ENCODE measurements at places on chromosomes 16 and 17.

DNA sequence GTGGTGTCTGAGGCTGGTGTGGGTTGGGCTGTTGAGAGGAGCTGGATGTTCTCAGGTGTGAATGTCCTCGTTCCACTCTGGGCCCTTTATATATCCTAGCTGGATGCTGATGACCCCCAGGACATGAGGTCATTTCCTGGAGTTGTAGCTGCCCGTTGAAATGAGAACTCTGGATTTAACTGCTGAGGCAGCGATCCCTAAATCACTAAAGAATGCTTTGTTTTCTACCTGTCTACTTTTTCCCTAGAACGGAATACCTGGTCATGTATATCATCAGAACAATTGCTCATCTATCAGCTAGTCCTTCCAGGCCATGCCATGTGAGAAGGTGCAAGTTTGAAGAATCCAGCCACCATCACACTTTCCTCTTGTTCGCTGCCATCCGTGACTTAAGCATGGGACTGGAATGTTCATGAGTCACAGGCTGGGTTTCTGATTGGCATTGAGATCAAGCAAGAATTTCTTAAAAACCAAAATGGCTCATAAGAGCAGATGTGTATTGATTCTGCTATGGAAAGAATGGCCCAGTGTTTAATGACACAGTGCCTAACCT is at the start of gene KRTAP2-3:
KRTAP2-3 (minus strand) TSS at position 63 of the 553 bp plus-strand sequence. CDS start 64 bp downstream, outside the sequence.
- DNase-seq, result no peak

DNA sequence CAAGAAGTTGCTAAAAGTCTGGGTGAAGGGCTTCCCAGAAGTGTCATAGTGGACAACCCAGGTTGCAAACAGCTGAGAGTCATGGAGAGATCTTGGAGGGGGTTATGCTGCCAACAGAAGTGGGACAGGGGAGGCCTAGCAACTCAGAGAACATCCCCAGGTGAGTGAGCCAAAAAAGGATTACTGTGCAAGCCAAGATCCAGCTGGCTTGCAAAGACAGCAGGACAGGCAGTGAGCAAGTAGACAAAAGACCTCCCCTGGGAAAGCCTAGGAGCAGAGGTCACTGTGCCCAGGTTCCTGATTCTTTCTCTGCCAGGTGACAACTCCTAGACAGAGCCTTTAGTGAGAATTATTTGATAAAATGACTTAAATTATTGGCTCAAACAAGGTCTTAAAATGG is 9.5 kb upstream of the LONP2 start:
- DNase-seq, result no peak

DNA sequence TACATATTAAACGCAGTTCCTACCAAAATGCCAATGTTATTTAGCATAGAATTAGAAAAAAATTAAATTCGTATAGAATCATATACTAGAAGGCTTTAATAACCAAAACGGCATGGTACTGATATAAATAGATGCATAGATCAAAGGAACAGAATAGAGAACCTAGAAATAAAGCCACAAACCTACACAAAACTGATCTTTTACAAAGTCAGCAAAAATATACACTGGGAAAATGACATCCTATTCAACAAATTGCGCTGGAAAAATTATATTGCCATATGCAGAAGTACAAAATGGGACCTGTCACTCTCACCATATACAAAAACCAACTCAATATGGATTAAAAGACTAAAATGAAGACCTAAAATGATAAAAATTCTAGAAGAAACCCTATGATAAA is 1882.6 kb downstream of the TP53TG3F start:
- no peak for DNase-seq

- no peak for DNase-seq
Measured at GRCh38 chr17:38690386-38690785, 14.7 kb upstream of the MLLT6 start.

DNA sequence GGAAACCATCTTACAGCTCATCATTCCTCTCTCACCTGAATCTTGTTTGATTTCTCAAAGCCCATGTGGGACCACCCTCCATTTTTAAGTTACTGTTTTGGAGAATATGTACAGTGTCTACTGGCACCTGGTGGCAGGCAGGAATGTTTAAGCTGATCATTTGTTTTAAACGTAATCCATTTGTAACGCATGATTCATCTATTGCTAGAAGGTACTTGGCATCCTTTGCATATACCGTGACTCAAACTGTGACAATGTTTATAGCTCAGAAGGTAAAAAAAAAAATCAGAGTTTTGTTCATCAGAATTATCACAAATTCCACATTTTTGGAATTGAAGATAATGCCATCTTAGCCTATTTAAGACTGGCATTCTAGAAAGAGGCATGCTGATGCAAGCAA is 1007.5 kb upstream of the EEF2KMT start:
- no peak for DNase-seq

- DNase-seq, result no peak
Measured at GRCh38 chr16:23838485-23839142, 2.8 kb downstream of the PRKCB start.
